ENCODE measurements at places on chromosomes 4 and X.

DNA sequence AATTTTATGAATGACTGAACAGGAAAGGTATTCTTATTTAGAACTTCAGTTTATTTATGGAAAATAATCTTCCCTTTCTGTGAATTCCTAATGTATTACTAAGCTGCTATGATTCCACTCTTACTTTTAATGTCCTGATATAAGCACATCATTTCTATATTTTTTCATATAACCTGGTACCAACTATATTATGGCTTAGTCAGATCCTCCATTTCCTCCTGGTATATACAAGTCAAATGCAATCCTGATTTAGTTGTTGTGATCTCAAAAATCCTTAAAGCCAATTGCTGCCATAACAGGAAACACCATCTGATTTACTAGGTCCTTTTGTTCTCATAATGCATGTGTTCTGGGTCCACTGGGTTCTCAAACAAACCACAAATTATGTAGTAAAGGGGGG lies 26.8 kb downstream of the TRMT2B start:
- no peak for DNase-seq

GRCh38 chrX:143296521-143296920 lies 220.8 kb downstream of the SPANXN3 start:
- DNase-seq, result no peak

GRCh38 chrX:134669378-134670098 lies 11.3 kb upstream of the PLAC1 start:
- DNase-seq, result no peak

DNA sequence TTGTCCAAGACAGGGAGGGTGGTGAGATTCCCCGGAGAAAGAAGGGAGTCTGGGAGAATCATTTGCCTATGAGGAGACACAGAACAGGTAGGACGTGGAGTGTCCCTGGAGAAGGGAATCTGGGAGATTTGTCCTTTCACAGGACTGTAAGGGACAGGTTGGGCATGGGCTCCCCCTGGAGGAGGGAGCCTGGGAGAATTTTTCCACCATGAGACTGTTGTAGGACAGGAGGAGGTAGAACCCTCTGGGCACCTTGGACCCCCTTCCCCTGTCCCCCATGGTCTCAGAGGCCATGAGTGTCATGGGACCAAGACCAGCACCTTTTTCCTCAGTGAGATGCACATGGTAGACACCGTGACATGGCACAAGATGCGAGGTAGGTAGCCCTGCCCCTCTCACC lies 2.8 kb downstream of the PORCN start:
- no peak for DNase-seq

GRCh38 chr4:167811958-167812357 lies 280.4 kb upstream of the ANXA10 start:
- DNase-seq, result no peak

DNA sequence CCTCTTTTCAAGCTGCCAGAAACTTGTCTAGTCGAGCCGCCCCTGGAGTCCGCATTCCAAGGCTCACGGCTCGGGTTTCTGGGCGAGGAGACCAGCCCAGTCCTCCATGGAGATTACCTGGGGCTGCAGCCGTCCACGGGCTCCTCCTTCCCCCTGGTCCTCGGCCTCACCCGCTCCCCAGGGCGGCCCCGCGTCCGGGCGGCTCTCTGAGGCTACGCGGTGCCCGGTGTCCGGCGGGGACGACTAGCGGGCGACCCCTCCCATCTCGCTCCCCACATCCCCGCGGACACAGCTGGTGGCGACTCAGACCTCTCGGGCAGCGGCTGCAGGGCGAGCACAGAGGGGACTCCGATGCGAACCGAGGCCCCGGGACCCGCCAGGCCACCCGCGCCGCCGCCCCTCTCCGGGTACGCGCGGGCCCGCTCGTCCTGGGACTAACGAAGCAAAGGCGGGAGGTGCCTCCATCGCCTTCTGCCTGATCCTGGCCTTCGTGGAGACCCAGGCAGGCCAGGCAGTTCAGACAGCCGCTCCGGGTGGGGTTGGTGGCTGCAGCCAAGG lies 159.4 kb downstream of the TRAM1L1 start:
- no peak for DNase-seq

GRCh38 chrX:19514791-19515614 lies at the start of gene MAP3K15:
TSS of gene MAP3K15 (minus strand) at chrX:19515508. CDS start at chrX:19515261, 247 bp downstream.
- no peak for DNase-seq

DNA sequence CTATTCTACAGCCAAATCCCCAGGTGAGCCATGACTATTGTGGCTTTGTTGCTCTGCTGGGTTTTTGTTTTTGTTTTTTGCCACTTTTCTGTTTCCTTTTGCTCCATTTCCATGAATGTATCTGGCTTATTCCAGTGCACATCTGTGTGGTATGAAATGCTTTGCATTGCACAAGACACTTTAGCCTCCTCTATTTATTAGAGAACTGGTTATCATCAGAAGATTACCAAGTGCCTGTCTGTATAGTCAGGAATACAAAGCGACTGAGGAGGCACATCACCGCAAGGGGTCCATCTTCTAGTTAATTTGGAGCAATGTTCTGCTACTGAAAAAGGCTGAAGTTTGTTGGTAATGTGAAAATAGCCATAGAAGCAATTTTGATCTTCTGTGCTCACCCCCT lies 120.8 kb downstream of the DCLK2 start:
- no peak for DNase-seq

DNA sequence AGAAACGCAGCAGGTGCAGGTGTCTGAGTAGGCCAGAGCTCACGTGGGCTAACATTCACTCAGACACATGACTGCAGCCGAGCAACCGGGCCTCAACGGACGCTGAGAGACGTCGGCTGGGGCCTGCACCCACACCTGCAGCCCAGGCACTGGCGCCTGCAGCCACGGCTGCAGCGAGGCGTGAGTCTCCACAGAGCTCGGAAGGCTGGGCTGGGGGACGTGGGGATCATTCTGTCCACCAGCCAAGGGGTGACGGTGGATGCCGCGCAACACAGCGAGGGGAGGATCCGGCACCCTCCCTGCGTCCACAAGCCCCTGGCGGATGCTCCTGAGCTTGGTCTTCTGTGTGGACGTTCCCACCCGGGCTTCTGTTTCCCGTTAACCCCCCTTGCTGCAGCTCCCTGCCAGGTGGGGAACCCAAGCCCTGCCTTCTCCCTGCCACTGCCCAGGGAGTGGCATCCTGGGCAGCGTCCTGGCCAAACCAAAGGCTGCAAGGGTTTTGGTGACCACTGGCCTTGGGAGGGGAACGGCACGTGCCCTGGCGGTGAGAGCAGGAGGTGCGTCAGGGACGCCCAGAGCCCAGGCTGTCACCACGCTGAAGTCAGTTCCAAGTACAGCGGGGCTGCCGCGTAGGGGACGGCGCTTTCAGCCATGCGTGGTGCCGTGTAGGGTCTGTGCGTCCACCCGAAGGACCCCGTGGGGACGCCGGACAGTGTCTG lies 16.3 kb downstream of the PPP2R3B start:
- no peak for DNase-seq

DNA sequence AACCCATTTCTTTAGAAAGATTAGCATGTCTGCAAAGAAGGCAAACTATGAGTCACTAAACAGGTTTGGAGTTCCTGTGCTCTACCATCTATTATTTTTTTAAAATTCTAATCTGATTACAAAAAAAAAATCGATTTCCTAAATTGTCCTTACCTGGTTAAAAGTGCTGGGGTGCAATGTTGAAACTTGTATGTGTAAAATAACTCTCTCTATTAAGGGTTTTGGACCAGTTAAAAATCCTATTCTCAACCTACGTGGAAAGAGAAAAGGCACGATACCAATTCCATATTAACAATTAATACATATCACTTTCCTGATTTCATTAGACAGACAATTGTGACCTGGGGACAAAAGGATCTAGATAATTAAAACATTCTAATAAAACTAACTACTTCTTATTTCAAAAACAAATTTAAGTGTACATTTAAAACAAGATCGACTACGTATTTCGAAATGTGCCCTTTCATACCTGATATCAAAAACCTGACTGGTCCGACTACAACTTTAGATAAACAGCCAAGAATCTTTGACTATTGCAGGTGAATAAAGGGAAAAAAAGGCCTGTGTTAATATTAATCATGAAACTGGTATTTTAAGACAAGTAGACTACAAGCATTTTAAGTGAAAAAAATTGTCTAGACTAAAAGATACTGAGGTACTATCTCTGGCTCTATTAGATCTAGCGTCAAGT lies 21.2 kb downstream of the AADAT start:
- DNase-seq, result no peak

- no peak for DNase-seq
Measured at GRCh38 chrX:127300511-127300910, 481.0 kb downstream of the PRR32 start.

GRCh38 chr4:47084795-47085194 lies 53.4 kb downstream of the GABRB1 start:
- no peak for DNase-seq

DNA sequence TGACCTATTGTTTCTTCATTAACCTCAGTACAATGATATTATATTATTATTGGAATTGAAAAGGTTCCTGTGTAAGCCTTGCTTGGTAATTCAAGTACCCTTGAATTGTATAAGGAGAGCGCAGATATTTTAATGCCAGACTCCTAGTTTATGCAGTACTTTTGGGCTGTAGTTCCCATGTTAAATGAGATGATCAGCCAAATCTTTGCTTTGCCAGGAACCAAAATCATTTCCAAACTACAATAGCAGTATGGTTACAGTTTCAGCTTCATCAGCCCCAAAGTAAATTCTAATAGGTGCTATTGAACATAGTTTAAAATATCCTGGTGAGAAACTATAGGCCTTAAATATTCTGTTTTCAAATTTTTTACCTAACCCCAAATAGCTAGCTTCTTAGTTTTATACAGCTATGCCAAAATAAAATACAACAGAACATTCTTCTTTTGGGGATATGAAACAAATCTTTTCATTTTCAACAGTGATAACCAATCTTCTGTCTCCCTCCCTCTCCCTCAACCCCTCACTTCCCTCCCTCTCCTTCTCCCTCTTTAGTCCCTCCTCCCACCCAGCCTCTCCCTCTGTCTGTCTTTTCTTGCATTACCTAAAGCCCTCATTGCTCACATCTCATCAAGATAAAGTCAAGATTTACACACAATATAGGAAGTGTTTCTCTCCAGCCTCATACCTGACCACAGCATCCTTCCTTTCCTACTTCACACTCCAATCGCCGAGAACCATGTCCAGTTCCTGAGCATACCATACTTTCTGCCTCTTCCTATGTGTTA lies 190.1 kb downstream of the SHROOM3 start:
- no peak for DNase-seq

- DNase-seq, result no peak
Measured at GRCh38 chr4:83205760-83206159, 78.8 kb downstream of the COQ2 start.

DNA sequence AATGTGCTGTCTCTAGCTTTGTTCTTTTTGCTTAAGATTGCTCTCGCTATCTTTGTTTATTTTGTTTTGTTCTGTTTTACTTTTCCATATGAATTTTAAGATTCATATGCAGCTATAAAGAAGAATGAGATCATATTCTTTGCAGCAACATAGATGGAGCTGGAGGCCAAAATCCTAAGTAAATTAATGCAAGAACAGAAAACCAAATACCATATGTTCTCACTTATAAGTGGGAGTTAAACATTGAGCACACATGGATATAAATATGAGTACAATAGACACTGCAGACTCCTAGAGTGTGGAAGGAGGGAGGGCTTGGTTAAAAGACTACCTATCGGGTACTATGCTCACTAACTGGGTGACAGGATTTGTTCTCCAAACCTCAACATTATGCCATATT lies 237.8 kb downstream of the TRAM1L1 start:
- DNase-seq, result no peak

GRCh38 chr4:95541094-95541493 lies 7.7 kb downstream of the UNC5C start:
- DNase-seq, result no peak

GRCh38 chr4:73068491-73069337 lies 802 bp downstream of the COX18 start:
- no peak for DNase-seq

DNA sequence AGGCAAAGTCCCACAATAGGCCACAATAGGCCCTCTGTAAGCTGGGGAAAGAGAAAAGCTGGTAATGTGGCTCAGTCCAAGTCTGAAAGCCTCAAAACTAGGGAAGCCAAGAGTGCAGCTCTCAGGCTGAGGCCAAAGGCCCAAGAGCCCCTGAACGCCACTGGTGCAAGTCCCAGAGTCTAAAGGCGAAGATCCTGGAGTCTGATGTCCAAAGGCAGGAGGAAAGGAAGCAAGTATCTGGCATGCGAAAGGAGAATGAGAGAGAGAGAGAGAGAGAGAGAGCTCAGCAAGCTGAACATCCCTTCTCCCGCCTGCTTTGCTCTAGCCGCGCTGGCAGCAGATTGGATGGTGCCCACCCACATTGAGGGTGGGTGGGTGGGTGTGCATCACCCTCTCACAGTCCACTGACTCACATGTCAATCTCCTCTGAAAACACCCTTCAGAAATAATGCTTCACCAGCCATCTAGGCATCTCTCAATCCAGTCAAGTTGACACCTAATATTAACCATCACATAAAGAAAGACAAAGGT lies 30.9 kb upstream of the ELF2 start:
- no peak for DNase-seq

DNA sequence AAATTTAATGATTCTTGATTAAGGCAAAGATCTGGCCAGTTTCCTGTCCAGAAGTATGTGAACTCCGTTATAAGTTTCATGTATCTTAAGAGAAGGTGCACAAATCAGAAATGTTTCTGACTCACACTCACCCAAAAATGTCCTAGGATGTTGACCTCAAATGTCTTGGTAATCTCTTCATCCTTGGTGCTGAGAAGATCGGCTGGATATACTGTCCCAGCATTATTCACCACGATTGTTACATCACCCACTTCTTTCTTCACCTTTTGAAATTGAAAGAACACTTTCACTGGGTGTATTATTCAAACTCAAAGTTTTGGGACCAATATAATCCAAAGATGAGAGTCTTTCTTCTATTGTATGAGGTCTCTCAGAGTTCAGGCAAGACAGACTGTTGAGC lies 5.7 kb downstream of the HSD17B13 start:
- no peak for DNase-seq

DNA sequence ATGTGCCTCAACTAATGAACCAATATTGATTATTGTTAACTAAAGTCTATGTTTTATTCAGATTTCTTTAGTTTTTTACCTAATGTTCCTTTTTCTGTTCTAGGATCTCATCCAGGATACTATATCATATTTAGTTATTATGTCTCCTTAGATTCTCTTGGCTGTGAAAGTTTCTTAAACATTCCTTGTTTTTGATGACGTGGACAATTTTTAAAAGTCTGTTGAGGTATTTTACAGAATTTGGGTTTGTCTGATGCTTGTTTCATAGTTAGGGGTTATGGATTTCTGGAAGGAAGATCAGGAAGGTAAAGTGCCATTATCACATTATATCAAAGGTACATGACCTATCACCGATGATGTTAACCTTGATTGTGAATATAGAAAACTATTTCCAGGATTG lies 18.2 kb upstream of the MCTS1 start:
- DNase-seq, result no peak

Data from vagina (tissue), 2 donors.